ENCODE measurements at places on chromosomes 5 and 9.
A peak's percentile ranks its signal among the peaks of the same experiment; 100 is the strongest.

DNA sequence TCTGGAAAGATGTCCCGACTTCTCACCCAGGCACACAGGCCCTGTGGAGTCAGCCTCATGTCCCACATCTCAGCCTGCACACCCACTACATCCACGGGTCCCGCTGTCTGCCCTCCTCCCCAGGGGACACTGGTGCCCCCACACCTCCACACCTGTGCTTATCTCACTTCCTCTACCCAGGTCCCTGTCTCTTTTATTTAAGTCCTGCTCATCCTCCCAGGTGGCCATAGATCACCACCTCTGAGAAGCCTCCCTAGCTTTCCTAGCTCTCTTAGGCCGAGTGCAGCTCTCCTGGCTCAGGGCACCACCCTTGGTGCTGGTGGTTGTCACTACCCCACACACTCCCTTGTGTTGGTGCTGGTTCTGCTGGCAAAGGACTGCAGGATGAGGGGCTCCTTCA, 143.6 kb upstream of the PITX1 start:
- no peak for DNase-seq

- DNase-seq: no peak
Observed at GRCh38 chr5:34831303-34831702, 7.7 kb upstream of the TTC23L start.

DNA sequence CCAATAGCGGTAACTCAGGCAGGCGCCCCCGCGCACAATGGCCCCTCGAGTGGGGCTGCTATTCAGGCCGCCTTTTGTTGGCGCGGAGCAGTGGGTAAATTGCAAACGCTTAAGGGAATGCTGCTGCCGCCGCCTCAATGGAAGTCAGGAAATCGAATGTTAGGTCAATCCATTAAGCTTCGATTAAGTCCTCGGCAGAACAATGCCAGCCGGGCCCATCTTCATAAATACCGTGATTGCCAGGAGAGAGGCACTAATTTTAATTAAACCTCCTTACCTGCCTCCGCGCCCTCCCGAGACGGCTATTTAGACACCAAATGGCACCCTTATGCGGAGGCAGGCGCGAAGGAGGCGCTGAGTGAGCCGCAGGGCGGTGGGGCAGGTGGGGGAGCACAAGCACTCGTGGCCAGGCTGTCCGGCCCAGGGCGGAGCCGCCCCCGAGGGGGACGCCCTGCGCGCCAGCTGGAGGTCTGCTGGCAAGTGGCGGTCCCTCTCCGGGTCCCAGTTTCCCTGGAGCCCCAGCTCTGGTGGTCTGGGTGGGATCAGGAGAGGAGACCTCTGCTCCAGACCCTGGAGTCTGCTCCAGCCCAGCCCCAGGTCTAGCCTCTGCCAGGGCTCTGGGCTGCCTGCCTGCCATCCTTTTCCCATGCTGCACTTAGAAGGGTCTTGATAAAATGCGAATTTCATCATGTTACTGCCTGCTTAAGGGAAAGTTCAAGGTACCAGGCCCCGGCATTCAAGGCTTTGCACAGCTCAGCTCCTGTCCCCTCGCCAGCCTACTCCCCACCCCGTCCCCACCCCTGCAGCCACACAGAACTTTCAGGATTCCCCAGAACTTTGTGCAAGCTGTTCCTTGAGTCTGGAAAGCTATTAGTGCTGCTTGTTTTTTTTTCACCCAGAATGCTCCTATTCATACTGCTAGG, 19.7 kb downstream of the NR5A1 start:
- no peak for DNase-seq

- no peak for DNase-seq
Observed at GRCh38 chr5:21152611-21153010, 1164.6 kb upstream of the CDH18 start.

GRCh38 chr9:99637641-99638040, 184.0 kb upstream of the NR4A3 start:
- DNase-seq: no peak

DNA sequence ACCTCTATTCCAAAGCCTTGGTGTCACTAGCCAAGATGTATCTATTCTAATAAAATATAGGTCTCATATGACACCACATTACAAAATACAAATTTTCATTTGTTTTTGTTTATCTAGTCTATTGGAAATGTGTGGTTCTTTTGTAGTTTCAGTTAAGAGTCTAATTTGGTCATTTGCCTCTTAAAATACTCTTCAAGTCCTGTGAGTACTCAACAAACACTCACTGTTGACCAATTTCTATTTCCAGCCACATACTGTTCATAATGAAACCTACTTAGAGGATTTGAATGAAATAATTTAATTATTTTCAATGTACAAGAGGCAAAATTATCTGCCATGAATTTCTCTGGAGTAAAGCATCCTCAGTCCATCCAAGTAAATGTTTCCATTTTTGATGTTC, 40.6 kb downstream of the SLC1A3 start:
- DNase-seq: no peak

GRCh38 chr9:79701651-79702050, 129.9 kb downstream of the TLE4 start:
- DNase-seq: no peak

GRCh38 chr5:59525957-59526356, 367.6 kb downstream of the PDE4D start:
- no peak for DNase-seq

- DNase-seq: no peak
Observed at GRCh38 chr5:1661311-1661710, 137.6 kb upstream of the LPCAT1 start.

DNA sequence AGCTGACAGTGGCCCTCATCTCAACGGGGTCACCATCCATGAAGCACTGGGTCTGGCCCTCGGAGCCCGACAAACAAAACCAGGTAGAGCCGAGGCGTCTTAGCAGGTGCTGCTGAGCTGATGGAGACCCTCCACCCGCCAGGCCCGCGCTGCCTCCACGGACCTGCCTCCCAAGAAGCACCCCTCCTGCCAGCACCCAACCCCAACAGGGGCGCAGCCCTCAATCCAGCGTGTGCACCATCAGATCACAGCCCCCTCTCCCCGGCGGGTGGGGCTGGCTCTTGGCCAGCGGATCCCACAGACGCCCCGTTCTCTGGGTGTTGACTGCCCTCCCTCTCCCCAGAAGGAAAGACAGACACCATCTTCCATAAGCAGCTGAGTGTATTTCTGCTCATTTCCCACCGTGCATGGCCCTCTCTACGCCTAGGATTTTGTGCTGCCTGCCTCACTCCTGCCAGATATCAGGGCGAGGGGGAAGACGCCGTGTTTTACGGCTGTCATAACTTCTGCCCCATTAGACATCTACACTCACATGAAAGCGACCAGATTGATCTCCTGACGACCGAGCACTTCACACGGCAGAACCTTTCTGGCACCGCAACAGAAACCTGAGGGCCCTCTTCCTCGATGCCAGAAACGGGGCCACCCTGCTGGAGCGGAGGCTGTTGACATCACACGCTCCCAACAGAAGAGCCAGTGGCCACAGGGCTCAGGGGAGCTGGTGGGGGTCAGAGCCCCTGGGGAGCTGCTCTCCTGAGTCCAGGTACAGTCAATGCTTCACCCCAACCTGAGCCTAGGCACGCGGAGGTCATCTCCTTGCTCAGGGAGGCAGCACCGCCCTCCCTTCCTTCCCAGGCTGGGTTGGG, 12.4 kb downstream of the NACC2 start:
- DNase-seq: no peak

DNA sequence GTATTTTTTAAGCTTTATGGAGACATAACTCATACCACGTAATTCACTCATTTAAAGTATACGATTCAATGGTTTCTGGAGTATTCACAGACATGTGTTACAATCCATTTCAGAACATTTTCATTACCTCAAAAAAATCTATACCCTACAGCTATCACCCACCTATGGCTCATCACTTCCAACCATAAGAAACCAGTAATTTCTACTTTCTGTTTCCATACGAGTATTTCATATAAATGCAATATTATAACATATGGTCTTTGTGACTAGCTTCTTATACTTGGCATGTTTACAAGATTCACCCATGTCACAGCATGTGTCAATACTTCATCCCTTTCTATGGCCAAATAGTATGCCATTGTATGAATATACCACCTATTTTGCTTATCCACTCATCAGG, 18.8 kb downstream of the UBQLN1 start:
- no peak for DNase-seq

- DNase-seq: peak; percentile 58
Observed at GRCh38 chr9:136791516-136792276, 552 bp downstream of the TMEM141 start.

- DNase-seq: no peak
Observed at GRCh38 chr5:167820101-167820990, 471.1 kb upstream of the WWC1 start.

DNA sequence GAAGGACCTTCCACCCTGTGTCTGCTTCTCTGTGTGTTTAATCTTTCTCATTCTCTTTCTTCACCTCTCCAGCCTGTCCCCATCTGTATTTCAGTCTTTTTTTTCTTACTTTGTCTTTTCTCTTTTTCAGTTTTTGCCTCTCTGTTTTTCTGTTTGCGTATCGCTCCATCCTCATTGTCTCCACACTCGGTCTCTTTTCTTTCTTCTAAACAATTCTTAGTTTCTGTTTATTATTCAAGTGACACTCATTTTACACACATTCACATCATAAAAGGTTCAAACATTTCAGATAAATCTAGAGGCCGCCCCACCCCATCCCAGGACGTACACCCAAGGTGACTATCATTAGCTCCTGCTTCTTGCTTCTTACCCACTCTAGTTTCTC, 9.8 kb downstream of the LHX2 start:
- no peak for DNase-seq

GRCh38 chr9:114256827-114257328, 66.0 kb upstream of the ORM1 start:
- DNase-seq: no peak

DNA sequence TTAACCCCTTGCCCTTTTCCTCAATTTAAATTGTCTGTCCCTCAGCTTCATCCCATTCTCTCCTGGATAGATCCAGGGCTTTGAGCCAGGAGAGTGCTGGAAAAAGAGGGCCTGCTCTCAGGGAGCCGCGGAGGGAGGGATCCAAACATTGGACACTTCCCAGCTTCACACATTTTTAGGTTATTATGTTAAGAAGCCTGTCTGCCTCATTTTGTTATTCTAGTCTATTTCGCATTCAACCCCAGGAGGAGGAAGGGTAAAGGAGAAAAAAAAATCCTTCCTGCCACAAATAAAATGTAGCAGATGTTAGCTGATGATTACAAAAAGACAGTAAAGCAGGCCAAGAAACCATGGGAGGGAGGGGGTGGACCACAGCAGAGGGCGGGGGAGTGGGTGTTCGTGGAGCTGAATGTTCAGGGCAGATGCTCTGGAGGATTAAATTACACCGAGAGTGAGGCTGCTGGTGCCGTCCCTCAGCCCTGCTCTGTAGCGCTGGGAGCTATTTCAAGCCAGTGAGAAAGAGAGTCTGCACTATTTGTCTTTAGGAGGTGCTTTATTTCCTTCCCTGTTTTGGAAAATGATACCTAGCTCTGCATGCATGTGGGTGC, 60.6 kb upstream of the ZFR start:
- no peak for DNase-seq

GRCh38 chr9:36961051-36961450, 73.0 kb downstream of the PAX5 start:
- DNase-seq: no peak

DNA sequence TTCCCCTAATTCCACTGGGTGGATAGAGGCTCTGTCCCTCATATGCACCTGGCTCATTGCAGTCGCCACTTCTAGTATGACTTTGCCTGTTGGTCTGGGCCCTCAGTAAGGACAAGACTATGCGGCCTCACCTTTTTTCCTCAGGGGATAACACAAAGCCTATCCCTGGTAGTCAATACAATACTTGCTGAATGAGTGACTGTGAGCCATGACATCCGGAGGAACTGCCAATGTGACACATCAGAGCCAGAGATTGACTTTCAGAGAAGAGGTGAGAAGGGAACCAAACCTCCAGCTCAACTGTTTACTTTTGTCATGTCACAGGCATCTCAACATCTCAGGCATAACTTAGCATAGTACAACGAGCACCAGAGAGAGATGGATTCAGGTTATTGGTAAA, 371.3 kb downstream of the DMRT2 start:
- no peak for DNase-seq

GRCh38 chr5:125673359-125673950, 749.8 kb upstream of the GRAMD2B start:
- DNase-seq: no peak

GRCh38 chr9:135582541-135582940, 21.0 kb downstream of the PAEP start:
- no peak for DNase-seq

DNA sequence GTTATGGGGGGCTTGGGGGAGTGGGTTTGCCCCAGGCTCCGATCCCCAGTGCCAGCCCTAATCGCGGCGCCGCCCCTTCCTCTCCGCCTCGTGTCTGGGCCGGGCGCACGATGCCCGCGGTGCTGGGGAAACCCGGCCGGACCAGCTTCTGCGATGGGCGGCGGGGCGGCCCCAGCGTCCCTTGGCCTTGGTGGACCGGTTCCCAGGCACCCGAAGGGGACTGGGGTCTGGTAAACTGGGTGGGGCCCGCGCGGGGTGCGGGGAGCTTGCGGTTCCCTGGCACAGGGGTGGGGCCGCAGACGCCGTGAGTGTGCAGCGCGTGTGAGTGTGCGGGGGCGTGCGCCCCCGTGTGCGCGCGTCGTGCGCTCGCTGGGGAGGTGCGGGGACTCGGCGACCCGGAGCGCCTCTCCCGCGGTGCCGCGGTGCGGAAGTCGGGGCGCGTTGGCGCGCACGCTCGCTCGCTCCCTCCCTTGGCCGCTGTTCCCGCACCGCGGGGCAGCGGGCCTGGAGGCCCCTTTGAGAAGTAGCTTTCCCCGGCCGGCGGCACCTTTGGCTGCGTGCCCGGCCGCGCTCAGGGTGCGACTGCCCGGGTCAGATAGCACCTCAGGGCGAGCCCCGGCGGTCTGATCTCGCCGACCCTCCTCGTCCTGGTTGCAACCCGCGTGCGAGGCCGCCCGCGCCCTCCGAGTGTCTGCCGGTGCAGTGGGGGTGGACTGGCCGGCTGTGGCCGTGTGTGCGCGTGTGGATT, 568 bp downstream of the MACIR start:
- peak; percentile 43 for DNase-seq

- DNase-seq: no peak
Observed at GRCh38 chr5:81207009-81207408, 26.1 kb upstream of the CKMT2 start.

DNA sequence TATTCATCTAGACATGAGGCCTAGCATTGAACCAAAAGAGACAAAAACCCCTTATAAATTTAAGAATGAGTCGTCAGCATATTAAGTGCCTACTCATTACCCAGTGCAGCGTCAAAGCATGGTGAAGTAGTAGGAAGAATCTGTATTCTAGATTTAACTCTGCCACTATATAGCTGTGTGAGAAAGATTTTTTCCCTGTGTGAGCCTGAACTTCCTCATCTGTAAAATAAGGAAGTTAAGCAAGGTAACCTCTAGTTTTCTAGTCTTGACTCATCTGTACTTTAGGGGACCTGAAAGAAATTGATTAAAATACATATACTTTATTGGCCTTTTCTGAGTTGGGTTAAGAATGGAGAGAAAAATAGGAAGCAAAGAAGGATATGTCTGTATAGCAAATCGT, 82.1 kb upstream of the RUSC2 start:
- no peak for DNase-seq

- no peak for DNase-seq
Observed at GRCh38 chr5:90480699-90481098, 6.0 kb downstream of the POLR3G start.
